Myometrial cell (primary cell): ENCODE measurements at places on chromosomes 16 and 17. TPM values are rescaled to one million over a fixed set of nuclear protein-coding genes. Genes with fewer than 3 reads are reported as not detected.

Gene APOBR
- total RNA-seq: not detected in 2 replicates

Gene ACBD4
- total RNA-seq: 4.0 and 9.9 TPM in 2 replicates

Gene KRT12
- total RNA-seq: under 0.01 TPM in 1 of 2 replicates, not detected in the other

Gene ZNF423
- total RNA-seq: under 0.01 and 0.18 TPM in 2 replicates

Gene COQ7
- total RNA-seq: 6.2 and 22.2 TPM in 2 replicates

Gene CES5A
- total RNA-seq: not detected in 2 replicates

Gene SLC35G6
- total RNA-seq: not detected in 2 replicates

Gene GPR179
- not detected in 2 replicates for total RNA-seq

Gene NOMO2
- total RNA-seq: 91.4 and 95.7 TPM in 2 replicates

Gene MT1A
- 15.6 and 38.3 TPM in 2 replicates for total RNA-seq

Gene LITAFD
- not detected in 2 replicates for total RNA-seq

Gene CSF3
- 0.18 and 1.7 TPM in 2 replicates for total RNA-seq

Gene YPEL3
- total RNA-seq: 17.9 and 28.3 TPM in 2 replicates

Gene LGALS9B
- total RNA-seq: not detected in 2 replicates

Gene DUS1L
- total RNA-seq: 60.5 and 72.7 TPM in 2 replicates

Gene ARHGAP23
- total RNA-seq: 59.1 and 62.4 TPM in 2 replicates

Gene LRRC75A
- total RNA-seq: 0.29 and 1.8 TPM in 2 replicates

Gene KRT20
- total RNA-seq: not detected in 2 replicates

Gene CCDC200
- total RNA-seq: not detected in 2 replicates

Gene RNF227
- total RNA-seq: 3.5 and 29.2 TPM in 2 replicates

Gene GFER
- total RNA-seq: 40.2 and 41.8 TPM in 2 replicates

Gene CA5A
- not detected in 2 replicates for total RNA-seq

Gene ADAMTS18
- total RNA-seq: not detected in 2 replicates

Gene KRT40
- total RNA-seq: not detected in 2 replicates

Gene SLC16A11
- not detected in 2 replicates for total RNA-seq

Gene ADAP2
- 2.9 and 9.4 TPM in 2 replicates for total RNA-seq

Gene TAT
- not detected in 2 replicates for total RNA-seq

Gene CLDN6
- not detected in 2 replicates for total RNA-seq

Gene NLGN2
- total RNA-seq: 18.3 and 20.2 TPM in 2 replicates

Gene NT5C3B
- total RNA-seq: 45.3 and 47.9 TPM in 2 replicates

Gene CDK3
- total RNA-seq: 1.2 and 3.5 TPM in 2 replicates

Gene FZD2
- total RNA-seq: 9.8 and 11.3 TPM in 2 replicates

Gene NLRP1
- 27.5 and 28.5 TPM in 2 replicates for total RNA-seq

Gene KRT13
- 0.35 TPM in 1 of 2 replicates, not detected in the other for total RNA-seq

Gene RNF43
- total RNA-seq: not detected in 2 replicates

Gene MCRIP1
- total RNA-seq: 103 and 127 TPM in 2 replicates

Gene ALDOA
- total RNA-seq: 1,681 and 1,789 TPM in 2 replicates

Gene CCL8
- total RNA-seq: not detected in 2 replicates

Gene SLC5A11
- total RNA-seq: not detected in 2 replicates

Gene KRTAP9-8
- total RNA-seq: not detected in 2 replicates

Gene KCNG4
- total RNA-seq: not detected in 2 replicates

Gene DRC7
- total RNA-seq: not detected in 2 replicates

Gene SDR42E2
- not detected in 2 replicates for total RNA-seq

Gene KRTAP9-2
- not detected in 2 replicates for total RNA-seq

Gene CEP112
- 2.0 and 11.7 TPM in 2 replicates for total RNA-seq

Gene CCNF
- 23.4 and 25.2 TPM in 2 replicates for total RNA-seq

Gene ZDHHC1
- 7.4 and 8.9 TPM in 2 replicates for total RNA-seq

Gene PRSS53
- total RNA-seq: under 0.01 and 1.4 TPM in 2 replicates

Gene CCP110
- 6.3 and 8.0 TPM in 2 replicates for total RNA-seq
